K562 (cell line): ENCODE measurements at places on chromosomes 1 and 21. TPM values are rescaled to one million over a fixed set of nuclear protein-coding genes. Genes with fewer than 3 reads are reported as not detected.

The TINAGL1 gene
- 0.27 and 0.67 TPM in 2 replicates for total RNA-seq

The CTTNBP2NL gene
- 1.4 and 1.6 TPM in 2 replicates for total RNA-seq

The SGIP1 gene
- 0.07 and 0.22 TPM in 2 replicates for total RNA-seq

The MYOG gene
- total RNA-seq, result not detected in 2 replicates

The PER3 gene
- 15.7 and 16.8 TPM in 2 replicates for total RNA-seq

DNA sequence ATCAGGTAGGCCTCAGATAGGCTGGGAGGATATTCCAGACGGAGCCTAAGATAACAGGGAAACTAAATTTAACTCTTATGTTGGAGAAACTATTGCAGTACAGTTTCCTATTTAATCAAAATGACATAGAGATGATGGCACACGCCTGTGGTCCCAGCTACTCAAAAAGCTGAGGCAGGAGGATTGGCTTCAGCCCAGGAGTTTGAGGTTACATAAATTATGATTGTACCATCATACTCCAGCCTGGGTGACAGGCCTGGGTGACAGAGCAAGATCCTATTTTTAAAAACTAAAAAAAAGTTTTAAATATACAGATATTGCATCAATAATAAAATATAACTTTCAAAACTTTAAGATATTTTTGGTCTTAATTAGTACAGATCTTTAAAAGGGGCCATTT is 25.2 kb upstream of the TAL1 start:
- DNase-seq, result no peak

DNA sequence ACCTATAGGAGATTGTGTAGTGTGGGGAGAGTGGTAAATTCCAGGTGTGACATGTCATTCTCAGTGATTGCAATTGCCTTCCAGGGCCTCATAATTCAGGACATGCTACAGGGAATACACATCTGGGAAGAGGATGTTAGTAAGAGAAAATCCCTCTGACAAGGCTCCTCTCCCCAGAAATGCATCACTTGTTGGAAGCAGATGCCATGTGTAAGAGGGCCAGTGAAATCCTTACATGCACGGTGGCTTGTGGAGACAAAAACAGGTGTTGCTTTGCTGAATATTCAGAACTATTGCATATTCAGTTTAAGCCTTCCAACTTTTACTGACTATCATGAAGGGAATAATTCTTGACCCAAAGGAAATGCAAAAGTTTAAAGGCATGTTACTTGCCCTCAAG is 503.4 kb downstream of the NEGR1 start:
- DNase-seq, result no peak

DNA sequence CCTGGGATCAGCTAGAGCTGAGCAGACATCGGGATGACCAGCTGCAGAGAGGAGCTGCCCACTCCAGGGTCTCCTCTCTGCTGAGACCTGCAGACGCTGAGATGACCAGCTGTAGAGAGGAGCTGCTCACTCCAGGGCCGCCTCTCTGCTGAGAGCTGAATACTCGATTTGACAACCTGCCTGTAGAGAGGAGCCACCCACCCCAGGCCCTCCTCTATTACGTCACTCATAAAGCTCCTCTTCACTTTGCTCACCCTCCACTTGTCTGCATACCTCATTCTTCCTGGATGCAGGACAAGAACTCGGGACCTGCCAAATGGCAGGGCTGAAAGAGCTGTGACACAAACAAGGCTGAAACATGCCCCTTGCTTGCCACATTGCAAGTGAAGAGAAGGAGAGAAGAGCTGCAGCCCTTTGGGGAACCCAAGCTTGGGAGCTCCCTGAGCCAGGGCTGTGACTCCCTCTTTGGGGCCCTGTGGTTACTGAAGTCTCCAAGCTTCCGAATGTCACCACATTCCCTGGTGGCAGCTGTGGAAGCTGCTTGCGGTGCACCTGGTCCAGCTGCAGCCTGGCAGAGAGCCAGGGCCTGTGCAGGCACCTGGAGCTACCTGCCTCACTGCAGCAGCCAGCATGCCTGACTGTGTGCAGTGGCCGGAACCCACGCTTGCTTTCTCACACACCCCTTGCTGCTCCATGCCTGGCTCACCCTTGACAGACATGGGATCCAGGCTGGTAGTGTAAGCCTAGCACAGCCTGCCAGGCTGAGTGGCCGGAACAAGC is 59.6 kb downstream of the CC2D1B start:
- DNase-seq, result no peak

DNA sequence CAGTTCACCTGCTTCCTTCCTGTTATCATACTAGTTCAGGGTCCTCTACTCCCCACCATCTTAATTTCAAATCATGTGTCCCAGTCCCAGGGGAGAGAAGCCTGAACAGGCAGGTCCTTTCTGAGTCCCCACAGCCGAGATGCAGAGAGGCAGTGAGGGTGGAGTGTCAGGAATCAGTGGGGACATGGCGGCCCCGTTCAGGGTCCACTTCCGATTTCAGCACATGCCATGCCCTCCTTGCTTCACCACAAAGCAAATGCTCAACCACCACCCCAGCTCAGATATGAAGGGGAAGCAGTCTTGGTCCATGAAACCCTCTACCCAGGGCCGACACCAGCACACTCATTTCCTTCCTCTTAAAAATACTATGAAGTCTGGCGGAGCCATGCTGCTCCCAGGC is 5.2 kb upstream of the SEMA4A start:
- DNase-seq, result no peak
